HFFc6 (cell line): ENCODE measurements at places on chromosomes 16 and 17.

DNA sequence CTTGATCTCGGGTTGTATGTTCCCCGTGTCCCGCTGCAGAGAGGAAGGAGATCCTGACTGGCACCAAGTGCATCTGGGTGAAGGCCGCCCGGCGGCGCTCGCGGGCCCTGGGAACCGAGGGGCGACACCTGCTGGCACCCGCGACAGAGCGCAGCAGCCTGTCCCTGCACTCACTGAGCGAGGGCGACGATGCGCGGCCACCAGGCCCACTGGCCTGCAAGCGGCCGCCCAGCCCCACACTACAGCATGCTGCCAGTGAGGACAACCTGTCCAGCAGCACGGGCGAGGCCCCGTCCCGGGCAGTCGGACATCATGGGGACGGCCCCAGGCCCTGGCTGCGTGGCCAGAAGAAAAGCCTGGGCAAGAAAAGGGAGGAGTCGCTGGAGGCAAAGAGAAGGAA is 7.5 kb downstream of the BTBD17 start:
- no peak for DNase-seq

DNA sequence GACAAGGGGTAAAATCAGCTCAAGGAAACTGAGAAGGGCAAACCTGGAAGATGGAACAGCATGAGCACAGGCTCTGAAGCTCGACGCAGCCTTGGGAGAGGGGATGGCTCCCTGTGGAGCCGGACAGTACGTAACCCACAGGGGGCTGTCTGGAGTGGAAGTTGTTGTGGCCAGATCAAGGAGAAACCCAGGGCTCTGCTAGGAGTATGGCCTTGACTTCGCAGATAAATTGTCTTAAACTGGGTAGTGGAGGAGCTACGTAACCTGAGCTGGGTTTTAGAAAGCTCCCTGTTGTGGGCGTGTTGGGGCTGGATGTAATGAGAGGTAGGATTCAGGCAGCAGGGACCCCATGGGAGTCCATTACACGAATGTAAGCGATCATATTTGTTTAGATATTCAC is 25.5 kb upstream of the AXIN2 start:
- DNase-seq: no peak

DNA sequence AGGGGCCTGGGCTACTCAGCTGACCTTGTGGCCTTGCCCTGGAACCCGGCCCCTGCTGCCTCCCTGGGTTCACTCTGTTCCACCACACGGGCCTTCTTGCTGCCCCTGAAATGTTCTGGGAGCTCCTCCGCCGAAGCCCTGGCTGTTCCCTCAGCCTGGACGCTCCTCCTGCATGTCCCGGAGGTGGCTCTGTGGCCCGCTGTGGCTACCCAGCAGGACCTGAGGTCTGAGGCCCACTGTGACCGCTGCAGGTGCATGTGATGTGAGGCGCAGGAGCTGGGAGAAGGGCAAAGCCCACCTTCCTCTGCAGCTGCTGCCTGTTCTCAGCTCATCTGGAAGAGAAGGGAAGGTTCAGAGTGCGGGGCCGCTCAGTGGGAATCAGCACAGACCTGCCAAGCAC is 38.9 kb upstream of the ACSF3 start:
- DNase-seq: no peak

DNA sequence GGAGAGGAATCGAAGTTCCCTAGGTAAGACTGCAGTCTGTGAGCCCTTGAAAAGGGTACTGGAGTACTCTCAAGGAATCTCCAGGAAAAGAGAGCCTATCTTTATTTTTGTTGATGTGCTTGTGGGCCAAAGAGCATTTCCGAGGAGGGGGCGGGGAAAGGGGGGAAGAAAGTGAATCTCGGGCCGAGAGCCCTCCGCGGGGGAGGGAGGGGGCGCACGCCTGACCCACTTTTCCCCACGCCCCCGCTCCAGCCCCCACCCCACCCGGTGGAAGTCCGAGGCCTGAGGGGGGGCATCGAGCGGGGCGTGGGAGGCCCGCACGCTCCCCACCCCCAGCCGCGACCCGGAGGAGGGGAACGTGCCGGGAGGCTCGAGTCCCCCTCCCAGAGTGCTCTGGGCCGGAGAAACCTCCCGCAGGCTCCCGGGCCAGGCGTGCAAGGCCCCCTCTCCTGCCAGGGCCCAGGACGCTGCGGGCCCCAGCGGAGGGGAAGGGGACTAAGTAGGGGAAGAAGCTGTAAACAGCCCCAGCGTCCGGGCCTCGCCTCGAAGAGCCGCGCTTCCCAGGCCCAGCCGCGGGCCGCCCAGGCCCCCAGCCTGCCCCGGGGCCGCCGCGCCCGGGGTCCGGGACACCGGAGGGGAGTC is 444 bp downstream of the HELZ start:
- DNase-seq: no peak

DNA sequence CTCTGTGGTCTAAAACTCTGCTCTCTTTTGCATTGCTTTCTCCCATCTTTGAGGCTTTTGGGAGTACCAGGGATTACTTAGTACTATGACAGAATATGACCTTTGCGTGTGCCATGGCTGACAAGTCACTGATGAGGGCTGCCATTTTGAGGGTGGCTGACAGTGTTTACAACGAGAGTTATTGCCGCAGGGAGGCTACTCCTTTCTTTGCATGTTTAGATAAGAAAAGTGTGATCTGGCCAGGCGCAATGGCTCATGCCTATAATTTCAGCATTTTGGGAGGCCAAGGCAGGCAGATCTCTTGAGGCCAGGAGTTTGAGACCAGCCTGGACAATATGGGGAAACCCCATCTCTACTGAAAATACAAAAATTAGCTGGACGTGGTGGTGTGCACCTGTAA is 77.5 kb downstream of the GSG1L start:
- no peak for DNase-seq

GRCh38 chr17:13646411-13646810 is 44.7 kb upstream of the HS3ST3A1 start:
- DNase-seq: peak; percentile 41

- peak; percentile 96 for DNase-seq
These were observed 1.5 kb upstream of the FAAP100 start for GRCh38 chr17:81553616-81554181.

- no peak for DNase-seq
These were observed 70.6 kb downstream of the AMFR start for GRCh38 chr16:56354746-56355145.

DNA sequence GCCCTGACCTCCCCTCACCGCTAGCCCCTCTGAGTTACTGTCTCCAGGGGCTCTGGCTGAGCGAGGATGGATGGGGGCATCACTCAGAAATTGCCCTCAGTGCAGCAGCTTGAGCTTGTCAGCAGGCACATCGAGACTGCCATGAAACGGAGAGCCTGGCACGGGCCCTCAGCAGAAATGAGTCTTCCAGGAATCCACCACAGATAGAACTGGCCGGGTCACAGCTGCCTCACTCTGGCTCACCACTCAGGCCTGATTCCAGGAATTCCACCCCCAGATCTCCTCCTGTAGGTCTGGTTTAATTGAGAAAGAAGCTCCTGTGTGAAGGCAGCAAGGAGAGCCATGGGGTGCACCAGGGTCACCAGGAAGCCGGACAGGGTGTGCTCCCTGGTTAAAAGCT is 85.5 kb downstream of the GSG1L start:
- peak; percentile 8 for DNase-seq

- DNase-seq: no peak
These were observed 18.8 kb downstream of the HSD11B2 start for GRCh38 chr16:67449739-67450138.

- DNase-seq: no peak
These were observed 4.6 kb downstream of the ANKRD13B start for GRCh38 chr17:29597361-29598172.

GRCh38 chr17:1111599-1112443 is 68.0 kb downstream of the ABR start:
- no peak for DNase-seq

GRCh38 chr16:59236804-59237458 is 502.8 kb upstream of the GOT2 start:
- DNase-seq: no peak

- DNase-seq: no peak
These were observed 11.6 kb upstream of the SUPT4H1 start for GRCh38 chr17:58363457-58364185.
